Activated naive CD8-positive, alpha-beta T cell treated with anti-CD3 and anti-CD28 coated beads, Interleukin-2, amount 50 U/mL, for 16 hours (primary cell): ENCODE measurements at places on chromosomes 12 and 14.

- DNase-seq, result peak; percentile 19
Observed at GRCh38 chr14:23352506-23353432, at the start of gene SLC22A17. TSS of gene SLC22A17 (minus strand) at chr14:23352887.

- DNase-seq, result no peak
Observed at GRCh38 chr14:32306549-32306948, 22.5 kb upstream of the AKAP6 start.

DNA sequence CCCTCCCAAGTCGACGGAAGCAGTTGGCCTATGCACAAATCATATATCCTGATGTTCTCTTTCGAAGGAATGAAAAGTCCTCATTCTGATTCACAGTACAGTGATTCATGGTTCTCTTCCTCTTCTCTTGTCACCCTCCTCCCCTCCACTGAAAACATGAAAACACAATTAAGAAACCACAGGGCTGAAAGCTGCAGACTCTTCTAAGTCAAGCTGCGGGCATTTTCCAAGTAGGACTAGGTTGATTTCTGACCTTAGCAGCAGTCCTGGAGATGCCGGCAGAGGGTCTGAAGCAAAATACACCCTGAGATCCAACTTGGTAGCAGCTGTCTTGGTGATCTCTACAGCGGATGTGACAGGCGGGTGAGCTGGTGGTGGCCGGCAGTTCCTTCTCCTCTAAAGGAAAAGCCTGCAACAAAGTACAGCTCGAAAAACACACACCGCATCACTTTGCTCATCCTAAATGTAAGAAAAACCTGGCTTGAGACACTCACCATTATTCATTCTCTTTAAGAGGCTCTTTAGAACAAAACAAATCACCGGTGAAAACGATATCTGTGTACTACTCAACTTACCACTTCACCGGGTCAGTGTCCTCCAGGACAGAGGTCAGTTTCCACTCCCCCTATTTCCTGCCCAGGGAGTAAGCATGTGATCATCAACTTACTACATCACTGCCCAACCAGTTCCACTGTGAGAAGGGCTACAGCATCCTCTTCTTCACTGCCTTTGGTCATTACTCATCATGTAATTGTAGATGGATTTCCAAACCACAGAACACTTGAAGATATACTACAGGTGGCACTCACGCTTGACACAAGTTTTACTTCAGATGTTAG is 6.0 kb downstream of the TMCC3 start:
- no peak for DNase-seq

DNA sequence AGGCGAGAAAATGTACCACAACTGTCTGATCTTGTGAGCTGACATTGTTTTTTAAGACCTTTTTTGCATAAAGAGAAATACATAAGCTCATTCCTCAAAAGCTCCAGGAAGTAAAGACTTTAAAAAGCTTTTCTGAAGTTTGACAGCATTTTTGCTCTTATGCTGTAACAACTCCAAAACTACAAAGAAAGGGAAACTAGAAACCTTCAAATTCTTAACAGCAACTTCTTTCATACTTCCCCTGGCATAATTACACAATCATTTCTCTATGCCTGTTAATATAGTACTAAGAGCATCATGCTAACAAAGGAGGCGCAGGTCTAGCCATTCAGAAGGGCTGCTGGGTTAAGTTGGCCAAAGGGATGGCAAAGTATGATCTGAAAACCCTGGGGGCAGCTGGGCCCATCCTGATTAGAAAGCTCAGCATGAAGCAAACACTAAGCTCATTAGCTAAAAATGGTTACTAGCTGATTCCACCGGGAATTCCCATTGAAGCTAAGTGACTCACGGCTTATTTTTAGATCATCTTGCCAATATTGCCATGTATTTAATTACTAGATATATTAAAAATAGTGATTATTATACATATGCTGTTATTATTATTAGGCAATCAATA is 26.1 kb upstream of the ANP32D start:
- no peak for DNase-seq

GRCh38 chr14:71284048-71284447 is 376.8 kb downstream of the PCNX1 start:
- no peak for DNase-seq
